ENCODE measurements at places on chromosomes 3 and 15.

- no peak overlapping the region for H3K27ac ChIP-seq
- H3K27me3 ChIP-seq = peaks cover 23% of the 10 kb centered on the region
- H3K4me1 ChIP-seq = no peaks in the 10 kb centered on the region
- no peak for DNase-seq
These were observed 65.6 kb downstream of the SPSB4 start for GRCh38 chr3:141116721-141117120.

GRCh38 chr15:69855258-69856000 is 242.3 kb downstream of the TLE3 start:
- no peak overlapping the region for H3K4me3 ChIP-seq
- peaks cover 7% of the 10 kb centered on the region for H3K4me1 ChIP-seq
- no peak for DNase-seq
- peaks cover 35% of the 10 kb centered on the region for H3K27me3 ChIP-seq
- no peak overlapping the region for H3K27ac ChIP-seq

DNA sequence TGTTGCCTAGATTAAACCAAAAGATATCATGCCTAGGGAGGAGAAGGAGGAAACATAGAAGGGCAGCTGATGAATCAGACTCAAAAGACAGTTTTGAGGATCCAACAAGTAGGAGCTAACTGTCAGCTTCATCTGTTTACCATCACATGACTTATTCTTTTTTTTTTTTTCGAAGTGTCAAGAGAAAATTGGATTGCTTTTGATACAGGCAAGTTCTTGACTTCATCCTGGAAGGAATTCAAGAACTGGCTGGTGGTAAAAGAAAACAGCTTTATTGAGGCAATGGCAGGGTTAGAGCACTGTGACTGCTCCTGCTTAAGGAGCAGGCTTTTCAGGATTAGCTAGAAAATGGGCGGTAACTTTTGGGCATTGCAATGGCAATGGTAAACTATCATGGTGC is 227.5 kb upstream of the KCNMB2 start:
- no peak overlapping the region for H3K4me3 ChIP-seq
- H3K4me1 ChIP-seq = no peaks in the 10 kb centered on the region
- H3K27ac ChIP-seq = no peak overlapping the region
- DNase-seq = no peak
- H3K27me3 ChIP-seq = peaks cover 11% of the 10 kb centered on the region

GRCh38 chr3:129599607-129600006 is 6.9 kb downstream of the PLXND1 start:
- peaks cover 60% of the 10 kb centered on the region for H3K4me1 ChIP-seq
- H3K27me3 ChIP-seq = no peaks in the 10 kb centered on the region
- H3K36me3 ChIP-seq = peaks cover 2% of the 10 kb centered on the region
- DNase-seq = no peak

GRCh38 chr3:197151580-197151979 is 122.0 kb upstream of the MELTF start:
- H3K27me3 ChIP-seq = no peaks in the 10 kb centered on the region
- peaks cover 1% of the 10 kb centered on the region for H3K36me3 ChIP-seq
- DNase-seq = no peak

DNA sequence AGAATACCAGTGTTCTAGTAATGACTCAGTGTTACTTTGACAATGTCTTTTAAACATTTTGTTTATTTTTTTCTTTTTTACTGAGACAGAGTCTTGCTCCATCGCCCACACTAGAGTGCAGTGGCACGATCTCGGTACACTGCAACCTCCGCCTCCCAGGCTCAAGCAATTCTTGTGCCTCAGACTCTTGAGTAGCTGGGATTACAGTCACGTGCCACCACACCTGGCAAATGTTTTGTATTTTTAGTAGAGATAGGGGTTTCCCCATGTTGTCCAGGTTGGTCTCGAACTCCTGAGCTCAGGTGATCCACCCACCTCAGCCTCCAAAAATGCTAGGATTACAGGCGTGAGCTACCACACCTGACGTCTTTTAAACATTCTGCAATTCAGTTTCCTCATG is 15.7 kb downstream of the AQR start:
- H3K27me3 ChIP-seq = no peaks in the 10 kb centered on the region
- H3K36me3 ChIP-seq = peaks cover 44% of the 10 kb centered on the region
- no peak overlapping the region for H3K27ac ChIP-seq
- H3K4me3 ChIP-seq = no peak overlapping the region

GRCh38 chr3:5006755-5007202 is 27.5 kb downstream of the BHLHE40 start:
- H3K36me3 ChIP-seq = peaks cover 2% of the 10 kb centered on the region
- H3K27ac ChIP-seq = peak overlapping the region; percentile 93
- H3K4me1 ChIP-seq = peaks cover 38% of the 10 kb centered on the region
- H3K27me3 ChIP-seq = no peaks in the 10 kb centered on the region

DNA sequence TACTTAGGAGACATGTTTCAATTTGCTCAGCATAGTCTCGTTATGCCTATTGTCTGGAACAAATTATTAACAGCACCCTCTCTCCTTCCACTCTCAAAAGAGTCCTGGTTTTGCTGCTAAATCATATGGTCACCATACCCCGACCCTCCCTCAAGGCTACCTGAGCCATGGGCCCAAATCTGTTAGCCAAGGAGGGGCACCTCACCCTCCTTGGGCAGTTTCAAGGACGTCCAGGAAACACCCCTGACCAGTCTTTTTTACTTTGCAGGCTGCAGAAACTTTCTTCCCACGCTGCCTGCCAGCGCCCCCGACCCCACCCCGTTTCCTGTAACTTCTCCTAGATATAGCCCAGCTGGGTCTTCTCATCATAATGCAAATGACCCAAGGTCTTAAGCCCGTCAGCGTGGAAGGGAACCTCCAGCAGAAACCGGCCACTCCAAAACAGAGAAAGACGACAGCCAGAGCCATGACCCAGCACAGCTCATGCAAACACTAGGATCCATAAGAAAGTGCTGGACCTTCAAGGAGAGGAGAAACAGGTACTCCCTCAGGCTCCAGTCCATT is 62.3 kb downstream of the ADCY5 start:
- H3K27me3 ChIP-seq = peaks cover 49% of the 10 kb centered on the region
- H3K27ac ChIP-seq = no peak overlapping the region
- no peaks in the 10 kb centered on the region for H3K4me1 ChIP-seq

- peaks cover 46% of the 10 kb centered on the region for H3K27me3 ChIP-seq
- peak overlapping the region; percentile 49 for H3K4me3 ChIP-seq
- DNase-seq = no peak
- peaks cover 14% of the 10 kb centered on the region for H3K4me1 ChIP-seq
- H3K27ac ChIP-seq = no peak overlapping the region
- H3K36me3 ChIP-seq = peaks cover 2% of the 10 kb centered on the region
These were observed 765 bp upstream of the UBE2E2 start for GRCh38 chr3:23202203-23202920.
